ENCODE measurements at places on chromosomes 12 and 14.

GRCh38 chr12:109841356-109841755 is 8.2 kb upstream of the TRPV4 start:
- no peak for DNase-seq

DNA sequence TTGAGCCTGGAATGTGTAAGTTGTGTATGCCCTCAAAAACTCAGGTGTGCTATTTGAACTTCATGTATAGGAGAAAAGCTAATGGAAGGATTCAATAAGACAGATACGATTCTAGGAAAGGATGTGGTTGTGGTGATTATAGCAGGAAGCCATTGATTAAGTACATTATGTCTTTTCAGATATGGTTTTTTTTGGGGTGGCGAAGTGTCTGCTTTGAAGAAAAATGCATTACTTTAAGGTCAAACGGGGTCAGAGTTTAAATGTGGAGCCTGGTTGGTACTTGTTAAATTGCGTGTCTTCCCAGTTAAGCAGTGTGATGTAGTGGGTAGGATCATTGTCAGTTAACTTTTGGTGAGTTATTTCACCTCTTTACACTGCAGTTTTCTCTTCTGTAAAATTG is 13.0 kb upstream of the NUP107 start:
- no peak for DNase-seq

DNA sequence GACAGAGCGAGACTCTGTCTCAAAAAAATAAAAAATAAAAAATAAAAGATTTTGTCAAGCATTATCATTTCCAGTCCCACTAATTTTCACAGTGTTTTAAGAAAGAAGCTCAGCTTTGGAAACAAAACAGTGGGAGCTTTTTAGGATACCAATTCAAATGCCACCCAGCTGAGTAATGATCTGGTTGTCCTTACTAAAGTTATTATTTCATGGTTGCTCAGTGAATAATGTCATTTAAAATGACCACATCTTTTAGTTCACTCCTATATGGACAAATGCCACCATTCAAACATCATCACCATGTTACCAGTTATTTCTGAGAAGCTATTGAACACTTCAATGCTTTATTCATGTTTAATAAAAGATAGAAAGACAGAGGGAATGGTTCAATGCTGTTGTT is 365.0 kb downstream of the CCER1 start:
- DNase-seq = no peak

- DNase-seq = no peak
These were observed 51.5 kb upstream of the RASSF3 start for GRCh38 chr12:64558754-64559153.

- DNase-seq = peak; percentile 32
These were observed 1.7 kb upstream of the SMOC1 start for GRCh38 chr14:69877492-69877891.

DNA sequence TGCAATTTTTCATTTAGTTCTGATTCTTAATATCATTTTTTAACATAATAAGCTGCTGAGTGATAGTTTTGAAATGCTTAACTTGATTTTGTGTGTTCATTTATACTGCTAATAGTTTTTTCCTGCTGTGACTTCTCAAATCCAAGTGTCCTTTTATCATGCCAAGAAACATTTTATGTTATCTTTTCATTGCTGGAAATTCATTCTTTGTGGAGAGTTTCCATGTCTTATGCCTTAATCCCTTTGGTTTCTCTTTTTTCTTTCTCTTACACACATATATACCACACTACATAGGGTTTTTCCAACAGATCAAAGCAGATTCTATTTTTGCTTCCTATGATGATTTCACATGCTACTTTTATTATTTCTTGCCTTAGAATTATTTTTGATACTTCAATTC is 981.1 kb downstream of the SLC6A15 start:
- DNase-seq = no peak

DNA sequence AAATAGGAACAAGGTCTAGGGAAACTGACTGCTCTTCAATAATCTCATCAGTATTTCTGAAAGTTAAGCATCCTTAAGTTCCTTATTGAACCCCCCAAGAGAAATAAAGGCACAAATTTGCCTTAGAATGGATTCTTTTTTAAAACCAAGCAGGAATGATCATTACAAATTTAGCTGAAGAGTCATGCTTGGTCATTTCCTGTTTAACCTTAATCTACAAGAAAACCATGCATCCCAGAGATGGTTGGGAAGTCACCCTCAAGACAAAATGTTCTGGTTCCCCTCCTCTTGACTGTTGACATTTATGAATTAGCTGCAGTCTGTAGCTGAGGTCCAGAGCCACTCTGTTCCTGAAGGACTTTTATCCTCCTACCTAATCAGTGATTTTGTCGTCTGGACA is 291.8 kb upstream of the G2E3 start:
- DNase-seq = no peak

DNA sequence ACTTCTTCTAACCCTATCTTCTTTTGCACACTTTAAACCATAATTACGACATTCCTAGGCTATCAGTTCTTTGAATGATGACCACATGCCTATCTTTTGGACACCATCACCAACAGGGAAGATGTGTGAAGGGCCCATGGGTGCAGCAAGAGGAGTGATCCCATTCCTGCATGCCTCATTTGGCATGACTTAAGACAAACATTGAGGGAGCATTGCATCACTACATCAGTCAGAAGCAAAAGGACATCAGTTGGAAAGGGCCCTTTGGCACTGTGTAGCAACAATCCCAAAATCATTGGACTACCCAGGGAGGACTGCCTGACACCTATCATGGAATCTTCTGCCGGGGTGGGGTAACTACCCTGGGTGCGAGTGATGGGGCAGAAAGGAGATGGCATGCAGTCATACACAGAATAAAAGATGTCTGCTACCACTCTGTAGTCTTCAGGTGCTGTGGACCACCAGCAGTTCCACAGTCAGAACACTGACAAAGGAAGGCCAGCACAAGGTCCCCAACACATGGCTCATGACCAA is 10.7 kb upstream of the TMBIM6 start:
- DNase-seq = no peak

DNA sequence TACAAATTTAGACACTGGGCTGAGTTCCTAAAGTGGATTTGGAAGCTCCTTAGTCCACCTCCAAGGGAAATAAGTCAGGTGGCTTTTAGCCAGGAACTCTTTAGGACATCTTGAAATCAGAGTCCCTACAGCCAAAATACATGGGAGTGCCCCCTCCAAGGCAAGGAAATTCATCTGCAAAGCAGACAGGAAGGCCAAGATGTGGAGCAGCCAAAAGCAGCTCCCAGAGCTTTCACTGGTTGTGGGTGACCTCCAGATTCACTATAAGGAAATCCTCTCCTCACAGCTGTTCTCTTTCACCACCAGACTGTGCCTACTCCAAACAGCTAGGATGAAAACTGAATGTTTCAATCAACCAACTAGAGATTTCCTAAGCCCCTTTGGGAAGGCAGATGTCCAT is 6.6 kb downstream of the TTC9 start:
- DNase-seq = no peak

DNA sequence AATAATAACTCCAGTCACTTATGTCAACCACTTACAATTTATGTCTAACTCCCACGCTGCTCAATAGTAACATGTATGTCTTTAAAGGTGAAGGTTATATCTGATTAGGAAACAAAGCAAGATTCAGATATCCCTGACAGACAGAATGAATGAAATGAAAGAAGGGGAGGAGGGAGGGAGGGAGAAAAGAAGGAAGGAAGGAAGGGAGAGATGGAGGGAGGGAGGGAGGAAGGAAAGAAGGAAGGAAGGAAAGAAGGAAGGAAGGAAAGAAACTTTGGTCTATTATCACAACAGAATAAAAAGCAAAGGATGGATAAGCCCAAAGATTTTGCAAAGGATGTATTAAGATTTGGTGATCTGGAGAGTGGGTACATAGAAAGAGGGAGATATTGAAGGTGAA is 433.3 kb downstream of the PRKD1 start:
- DNase-seq = no peak

DNA sequence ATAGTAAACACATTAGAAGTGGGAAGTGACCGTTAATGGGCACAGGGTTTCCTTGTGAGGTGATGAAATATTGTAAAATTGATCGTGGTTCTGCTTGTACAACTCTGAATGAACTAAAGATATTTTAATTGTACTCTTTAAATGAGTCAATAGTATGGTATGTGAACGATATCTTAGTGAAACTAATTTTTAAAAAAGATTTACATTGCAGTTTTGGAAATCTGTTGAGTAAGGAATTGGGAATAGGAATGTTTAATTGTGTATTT is 1.7 kb downstream of the ZNF410 start:
- no peak for DNase-seq

All from NCI-H774 (cell line).